ENCODE measurements at places on chromosomes 7 and 10. TPM values are rescaled to one million over a fixed set of nuclear protein-coding genes. Genes with fewer than 3 reads are reported as not detected.

The SPDYE2B gene
- polyA plus RNA-seq: not detected

The PKD1L1 gene
- polyA plus RNA-seq: not detected

The MBL2 gene
- polyA plus RNA-seq: not detected

The PHKG1 gene
- 0.53 TPM for polyA plus RNA-seq

The MKRN1 gene
- polyA plus RNA-seq: 146 TPM

The MKX gene
- polyA plus RNA-seq: not detected

The C10orf120 gene
- polyA plus RNA-seq: not detected

The BEND7 gene
- not detected for polyA plus RNA-seq

The TFEC gene
- not detected for polyA plus RNA-seq

The ARHGAP12 gene
- 13.0 TPM for polyA plus RNA-seq

The SUGCT gene
- polyA plus RNA-seq: 0.80 TPM

DNA sequence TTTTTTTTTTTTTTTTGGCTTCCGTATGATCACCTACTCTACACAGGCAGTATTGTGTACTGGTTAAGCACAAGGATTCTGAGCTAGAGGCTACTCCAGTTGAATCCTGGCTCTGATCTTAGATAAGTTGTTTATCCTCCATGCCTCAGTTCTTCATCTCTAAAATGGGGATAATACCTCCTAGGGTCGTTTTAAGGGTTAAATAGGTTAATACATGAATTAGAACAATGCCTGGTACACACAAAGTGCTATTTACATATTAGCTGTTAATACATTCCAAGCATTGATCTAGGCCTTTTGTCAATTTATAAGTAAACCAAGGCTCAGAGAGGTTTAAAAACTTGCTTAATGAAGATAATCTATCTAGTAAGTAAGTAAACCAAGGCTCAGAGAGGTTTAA, 59.0 kb downstream of the ST7 start:
- H3K4me1 ChIP-seq: peaks cover 54% of the 10 kb centered on the region
- DNase-seq: no peak

DNA sequence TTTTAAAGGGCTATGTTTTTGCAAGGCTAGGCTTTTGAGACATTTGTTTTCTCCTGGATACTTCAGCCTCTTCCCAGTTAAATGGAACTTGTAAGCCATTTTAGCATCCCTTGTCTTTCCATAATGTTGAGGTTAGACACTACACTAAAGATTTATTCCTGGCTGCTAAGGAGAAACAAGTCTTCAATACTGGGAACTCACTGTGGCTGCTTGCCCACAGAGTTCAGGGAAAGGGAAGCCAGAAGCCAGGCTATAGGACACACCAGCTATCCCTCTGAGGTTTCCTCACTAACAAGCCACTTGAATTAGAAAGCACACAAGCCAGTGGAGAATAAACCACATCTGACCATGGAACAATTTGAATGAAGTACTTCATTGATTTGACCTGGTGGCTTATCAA, 421.7 kb upstream of the CHRM2 start:
- no peak overlapping the region for H3K4me3 ChIP-seq
- no peaks in the 10 kb centered on the region for H3K4me1 ChIP-seq
- H3K27me3 ChIP-seq: no peaks in the 10 kb centered on the region
- DNase-seq: no peak

GRCh38 chr10:131930150-131930549, 29.3 kb downstream of the PPP2R2D start:
- no peak overlapping the region for H3K27ac ChIP-seq
- no peaks in the 10 kb centered on the region for H3K27me3 ChIP-seq
- DNase-seq: no peak
- no peak overlapping the region for H3K4me3 ChIP-seq

- no peaks in the 10 kb centered on the region for H3K36me3 ChIP-seq
- no peak overlapping the region for H3K4me3 ChIP-seq
- no peak overlapping the region for H3K27ac ChIP-seq
- H3K27me3 ChIP-seq: no peaks in the 10 kb centered on the region
These were observed 267.0 kb downstream of the MAD1L1 start for GRCh38 chr7:1965579-1966294.

DNA sequence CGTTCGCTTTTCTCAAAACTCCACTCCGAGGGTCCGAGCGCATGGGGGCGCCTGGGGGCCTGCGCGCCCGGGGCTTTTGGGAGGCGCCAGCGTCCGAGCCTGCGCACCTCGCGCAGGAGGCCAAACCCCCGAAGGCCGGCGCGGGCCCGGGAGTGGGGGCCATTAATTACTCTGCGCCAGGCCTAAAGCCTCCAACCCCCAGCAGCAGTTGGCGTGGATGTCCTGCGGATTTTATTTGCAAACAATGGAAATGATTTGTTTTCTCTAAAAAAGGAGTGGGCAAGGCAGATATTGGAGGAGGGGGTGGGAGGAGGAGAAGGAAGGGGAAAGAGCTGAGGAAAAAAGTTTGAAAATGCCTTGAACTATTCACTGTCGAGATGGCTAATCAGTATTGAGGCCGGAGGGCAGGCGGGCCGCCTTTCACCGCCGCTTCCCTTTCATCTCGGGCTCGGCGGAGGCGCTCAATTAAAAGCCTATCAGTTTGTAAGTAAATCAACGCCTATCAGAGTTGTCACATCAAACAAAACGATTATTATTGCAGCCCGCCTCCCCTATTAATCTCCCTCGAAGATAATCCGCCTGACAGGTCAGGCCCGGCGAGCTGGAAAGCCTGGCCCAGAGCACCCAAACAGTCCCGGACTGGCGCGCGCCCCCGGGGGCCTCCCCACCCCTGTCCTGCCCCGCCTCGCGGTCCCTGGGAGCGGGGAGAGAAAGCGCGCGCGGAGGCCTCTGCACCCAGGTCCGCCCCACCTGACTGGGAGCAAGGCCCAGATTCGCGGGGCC, 3.4 kb upstream of the ZNF503 start:
- no peaks in the 10 kb centered on the region for H3K36me3 ChIP-seq
- H3K4me1 ChIP-seq: peaks cover 53% of the 10 kb centered on the region
- no peak for DNase-seq
- peaks cover 26% of the 10 kb centered on the region for H3K27me3 ChIP-seq

DNA sequence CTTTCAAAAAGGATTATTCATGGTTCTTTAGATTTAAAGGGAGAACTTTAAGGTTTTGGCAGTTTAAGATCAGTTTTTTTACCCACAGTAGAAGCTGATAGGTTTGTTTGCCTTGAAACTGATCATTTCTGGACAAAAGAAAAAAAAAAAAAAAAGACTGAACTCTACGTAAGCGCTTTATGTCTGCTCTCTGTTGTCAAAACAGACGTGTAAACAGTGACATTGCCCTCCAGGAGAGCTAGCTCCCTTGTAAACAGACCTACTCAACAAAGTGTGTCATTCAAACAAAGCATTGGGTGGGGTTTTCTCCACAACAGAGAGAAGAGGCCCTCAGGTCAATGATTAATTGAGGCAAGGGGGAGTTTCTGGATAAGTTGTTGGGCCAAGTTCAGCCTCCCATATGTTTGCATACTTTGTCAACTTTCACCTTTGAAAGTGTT, 568.1 kb upstream of the LRRN3 start:
- H3K4me3 ChIP-seq: no peak overlapping the region
- no peaks in the 10 kb centered on the region for H3K4me1 ChIP-seq

DNA sequence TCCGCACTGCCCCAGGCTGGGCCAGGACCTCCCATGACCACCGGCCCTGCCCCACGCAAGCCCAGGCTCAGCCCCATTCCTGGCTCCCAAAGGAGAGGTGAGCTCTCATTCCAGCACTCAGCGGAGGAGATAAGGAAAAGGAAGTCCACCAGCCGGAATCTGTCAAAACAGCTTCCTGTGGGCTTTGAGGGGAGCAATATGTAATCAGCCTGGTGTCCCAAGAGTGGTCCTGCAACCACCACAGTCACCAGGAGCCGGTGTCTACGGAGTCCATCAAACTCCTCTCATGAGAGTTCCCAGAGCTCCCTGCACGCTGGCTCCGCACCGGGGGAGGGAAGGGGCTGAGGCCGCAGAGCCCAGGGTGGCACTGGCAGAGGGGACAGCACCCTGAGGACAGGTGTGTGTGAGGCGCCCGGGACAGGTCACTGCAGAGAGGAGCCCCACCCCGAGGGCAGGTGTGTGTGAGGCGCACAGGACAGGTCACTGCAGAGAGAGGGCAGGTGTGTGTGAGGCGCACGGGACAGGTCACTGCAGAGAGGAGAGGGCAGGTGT, 57.9 kb downstream of the STK32C start:
- no peaks in the 10 kb centered on the region for H3K27me3 ChIP-seq
- no peak overlapping the region for H3K4me3 ChIP-seq
- DNase-seq: no peak
- no peak overlapping the region for H3K27ac ChIP-seq
- no peaks in the 10 kb centered on the region for H3K36me3 ChIP-seq

DNA sequence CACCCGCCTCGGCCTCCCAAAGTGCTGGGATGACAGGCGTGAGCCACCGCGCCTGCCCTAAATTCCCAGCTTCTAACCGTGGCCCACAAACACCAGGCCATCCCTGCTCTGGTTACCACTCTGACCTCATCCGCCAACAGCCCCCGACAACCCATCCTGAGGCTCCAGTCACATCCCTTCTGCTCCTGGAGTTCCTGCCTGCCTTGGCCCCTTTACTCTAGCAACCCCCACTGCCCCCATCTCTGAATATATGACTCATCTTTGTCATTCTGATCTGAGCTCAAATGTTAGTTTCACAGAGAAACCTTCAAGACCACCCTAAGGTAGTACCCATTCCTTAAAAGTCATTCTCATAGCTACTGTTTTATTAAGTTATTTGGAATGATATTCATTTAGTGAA, 26.6 kb downstream of the RHEB start:
- H3K4me3 ChIP-seq: no peak overlapping the region
- H3K4me1 ChIP-seq: peaks cover 35% of the 10 kb centered on the region
- H3K36me3 ChIP-seq: peaks cover 18% of the 10 kb centered on the region
- no peak overlapping the region for H3K27ac ChIP-seq

DNA sequence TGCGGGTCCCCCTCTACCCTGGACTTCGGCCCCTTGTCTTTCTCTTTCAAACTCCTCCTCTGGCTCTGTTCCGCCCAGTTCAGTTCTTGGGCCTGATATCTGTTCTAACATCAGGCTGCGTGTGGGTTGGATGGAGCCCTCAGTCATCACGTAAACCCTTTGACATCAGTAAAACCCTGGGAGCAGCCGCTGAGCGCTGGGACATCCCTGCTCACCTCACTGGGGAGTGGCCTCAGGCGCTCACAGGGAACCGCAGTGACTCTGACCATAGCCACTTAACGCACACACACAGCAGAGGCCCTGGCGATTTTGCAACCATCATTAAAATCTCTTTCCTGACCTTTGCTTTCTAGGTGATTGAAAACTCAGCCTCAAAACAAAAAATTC, 113.3 kb downstream of the CYTH3 start:
- no peak overlapping the region for H3K27ac ChIP-seq
- H3K27me3 ChIP-seq: no peaks in the 10 kb centered on the region
- H3K4me1 ChIP-seq: no peaks in the 10 kb centered on the region

DNA sequence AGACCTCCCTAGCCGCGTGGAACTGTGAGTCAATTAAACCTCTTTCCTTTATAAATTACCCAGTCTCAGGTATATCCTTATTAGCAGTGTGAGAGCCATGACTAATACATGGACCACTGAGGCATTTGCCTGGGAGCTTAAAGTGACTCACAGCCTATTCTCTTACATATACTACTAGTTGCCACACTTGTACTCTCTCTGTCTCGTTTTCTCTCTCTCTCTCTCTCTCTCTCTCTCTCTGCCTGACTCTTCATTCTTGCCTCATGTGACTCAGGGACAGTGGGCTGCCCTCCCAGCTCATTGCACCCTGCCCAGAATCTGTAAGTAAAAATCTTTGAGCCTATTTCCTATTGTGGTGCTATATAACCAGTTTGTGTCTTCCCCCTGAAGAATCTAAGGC, 238.5 kb upstream of the MAGI2 start:
- no peaks in the 10 kb centered on the region for H3K4me1 ChIP-seq
- no peak overlapping the region for H3K4me3 ChIP-seq
- no peak for DNase-seq
- H3K36me3 ChIP-seq: no peaks in the 10 kb centered on the region

DNA sequence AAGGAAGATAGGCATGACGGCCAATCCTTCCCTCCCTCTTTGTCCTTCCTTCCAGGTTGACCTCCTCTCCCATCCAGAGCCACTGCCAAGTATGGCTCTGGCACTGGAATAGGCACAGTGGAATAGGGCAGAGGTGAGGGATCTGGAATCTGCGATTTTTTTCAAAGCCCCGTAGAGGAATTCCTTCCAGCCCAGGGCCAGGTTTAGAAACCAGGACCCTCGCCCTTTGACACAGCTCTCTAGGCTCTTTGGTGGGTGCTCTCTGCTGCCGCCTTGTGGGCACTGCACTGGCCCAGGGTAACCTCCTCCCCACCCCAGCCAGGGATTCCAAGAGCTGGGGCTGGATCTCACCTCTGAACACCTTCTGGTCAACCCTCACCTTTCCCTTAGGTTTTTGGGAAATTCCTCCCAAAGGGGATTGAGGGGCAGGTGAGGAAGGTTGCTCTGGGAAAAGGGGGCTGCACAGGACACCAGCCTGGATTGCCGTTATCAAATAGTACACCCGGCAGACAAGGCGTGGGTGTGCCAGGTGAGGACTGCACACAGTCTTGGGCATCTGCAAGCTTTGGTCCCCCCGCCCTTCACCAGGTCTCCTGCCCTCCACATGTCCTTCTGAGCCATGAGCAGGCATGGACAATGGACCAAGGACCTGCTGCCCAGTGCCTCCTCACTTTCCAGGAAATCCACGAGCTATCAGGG, 22.8 kb downstream of the C10orf105 start:
- no peak overlapping the region for H3K27ac ChIP-seq
- no peak overlapping the region for H3K4me3 ChIP-seq
- peak; percentile 60 for DNase-seq
- H3K4me1 ChIP-seq: peaks cover 51% of the 10 kb centered on the region
- no peaks in the 10 kb centered on the region for H3K36me3 ChIP-seq
- H3K27me3 ChIP-seq: no peaks in the 10 kb centered on the region

DNA sequence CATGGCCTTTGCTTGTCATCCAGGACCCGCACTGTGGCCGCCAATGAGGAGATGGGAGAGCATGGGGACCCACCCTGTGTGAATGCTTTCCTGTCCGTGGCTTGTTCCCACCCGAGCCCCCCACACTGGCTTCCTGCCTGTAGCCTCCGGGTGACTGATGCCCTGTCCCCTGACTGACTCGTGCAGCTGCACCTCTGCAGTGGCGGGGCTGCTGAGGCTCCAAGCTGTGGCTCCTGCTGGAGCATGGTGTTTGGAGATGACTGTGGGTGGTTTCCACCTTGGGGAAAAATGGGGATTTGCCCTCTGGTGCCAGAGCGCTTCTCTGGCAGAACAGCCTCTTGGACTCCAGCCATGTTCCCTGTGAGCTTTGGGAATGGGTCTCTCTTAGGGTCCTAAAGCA, 2.1 kb downstream of the CAMK1D start:
- DNase-seq: peak; percentile 50
- no peaks in the 10 kb centered on the region for H3K36me3 ChIP-seq
- H3K27me3 ChIP-seq: no peaks in the 10 kb centered on the region
- H3K4me1 ChIP-seq: peaks cover 25% of the 10 kb centered on the region
- no peak overlapping the region for H3K4me3 ChIP-seq

DNA sequence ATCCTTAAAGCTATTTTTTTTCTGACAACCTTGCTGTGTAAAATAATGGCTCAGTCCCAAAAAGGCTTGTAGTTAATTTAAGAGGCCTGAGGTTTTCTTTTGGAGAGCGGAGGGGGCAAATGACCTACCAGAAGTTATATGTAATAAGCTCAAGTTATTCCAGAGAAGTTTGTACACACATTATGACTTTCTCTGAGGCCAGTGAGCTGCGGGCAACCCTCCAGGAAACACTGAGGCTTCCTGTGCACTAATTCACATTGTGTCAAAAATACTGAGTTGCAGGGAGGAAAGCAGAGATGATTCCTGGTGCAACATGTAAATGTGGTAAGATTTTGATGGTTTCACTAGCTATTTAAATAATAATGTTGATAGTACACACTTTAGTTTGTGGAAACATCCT, 188.6 kb downstream of the DIP2C start:
- H3K27ac ChIP-seq: no peak overlapping the region
- H3K4me1 ChIP-seq: peaks cover 21% of the 10 kb centered on the region
- no peak overlapping the region for H3K4me3 ChIP-seq
- no peaks in the 10 kb centered on the region for H3K27me3 ChIP-seq
- H3K36me3 ChIP-seq: no peaks in the 10 kb centered on the region
